ENCODE measurements at places on chromosomes 7 and 10.

GRCh38 chr10:89563861-89564478 is 28.6 kb upstream of the SLC16A12 start:
- DNase-seq, result no peak

GRCh38 chr7:127530148-127530547 is 55.2 kb downstream of the GCC1 start:
- no peak for DNase-seq

- DNase-seq, result no peak
Measured at GRCh38 chr7:28144266-28144665, 36.3 kb downstream of the JAZF1 start.

DNA sequence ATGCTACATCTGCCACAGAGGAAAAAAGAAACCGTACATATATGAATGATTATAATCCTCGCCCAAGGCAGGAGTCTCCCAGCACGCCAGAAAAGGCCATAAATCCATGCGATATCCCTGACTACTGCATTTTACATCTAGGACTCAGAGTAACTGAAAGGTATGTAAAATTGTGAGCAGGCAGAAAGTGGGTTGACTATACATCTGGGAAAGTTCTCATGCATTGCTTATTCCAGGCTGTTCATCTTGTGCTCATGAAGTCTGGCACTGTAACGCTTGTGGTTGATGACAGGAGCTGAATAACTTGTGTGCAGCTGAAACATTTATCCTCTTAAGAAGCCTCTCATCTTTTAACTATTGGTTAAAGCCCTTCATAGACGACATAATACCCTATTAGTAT is 193.4 kb upstream of the STEAP4 start:
- DNase-seq, result no peak

DNA sequence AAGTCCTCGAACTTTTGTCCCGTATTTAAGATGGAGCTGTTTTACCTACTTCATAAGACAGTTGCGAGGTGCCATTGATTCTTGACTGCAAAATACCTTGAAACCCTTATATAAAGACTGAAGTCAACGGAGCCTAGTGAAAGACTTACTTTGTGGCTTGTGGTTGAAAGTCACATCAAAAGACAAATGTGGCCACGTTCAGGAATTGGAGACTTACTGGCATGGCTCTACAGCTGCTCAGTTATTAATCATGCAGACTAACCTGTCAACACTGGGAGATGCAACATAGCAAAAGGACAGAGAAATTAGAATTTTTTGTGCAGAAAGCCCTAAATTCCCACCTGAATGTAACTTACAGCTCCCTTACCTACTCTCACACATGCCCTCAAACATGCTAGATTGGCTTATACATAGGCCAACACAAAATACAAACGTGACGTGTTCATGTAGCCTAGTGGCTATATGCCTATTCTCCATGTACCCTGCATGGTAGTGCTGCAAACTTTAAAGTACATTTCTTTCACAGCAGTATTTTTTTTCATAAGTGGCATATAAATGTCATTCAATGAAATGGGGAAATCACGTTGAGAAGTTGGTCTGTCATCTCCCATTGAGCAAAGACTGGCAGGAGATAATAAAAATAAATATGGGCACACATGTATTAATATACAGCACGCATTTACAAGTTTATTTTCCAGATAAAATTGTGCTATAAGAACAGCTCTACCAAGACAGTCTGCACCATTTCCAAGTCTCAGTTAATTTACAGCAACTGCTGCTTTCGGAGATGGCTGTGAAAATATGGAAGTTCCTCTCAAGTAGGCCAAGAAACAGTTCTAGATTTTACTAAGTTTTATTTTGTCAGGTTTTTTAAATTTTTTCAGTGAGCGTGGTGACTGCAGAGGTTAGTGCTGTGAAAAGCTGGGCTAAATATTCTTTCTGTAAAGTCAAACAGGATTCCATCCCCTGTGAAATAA is 170.4 kb upstream of the C7orf33 start:
- DNase-seq, result no peak

DNA sequence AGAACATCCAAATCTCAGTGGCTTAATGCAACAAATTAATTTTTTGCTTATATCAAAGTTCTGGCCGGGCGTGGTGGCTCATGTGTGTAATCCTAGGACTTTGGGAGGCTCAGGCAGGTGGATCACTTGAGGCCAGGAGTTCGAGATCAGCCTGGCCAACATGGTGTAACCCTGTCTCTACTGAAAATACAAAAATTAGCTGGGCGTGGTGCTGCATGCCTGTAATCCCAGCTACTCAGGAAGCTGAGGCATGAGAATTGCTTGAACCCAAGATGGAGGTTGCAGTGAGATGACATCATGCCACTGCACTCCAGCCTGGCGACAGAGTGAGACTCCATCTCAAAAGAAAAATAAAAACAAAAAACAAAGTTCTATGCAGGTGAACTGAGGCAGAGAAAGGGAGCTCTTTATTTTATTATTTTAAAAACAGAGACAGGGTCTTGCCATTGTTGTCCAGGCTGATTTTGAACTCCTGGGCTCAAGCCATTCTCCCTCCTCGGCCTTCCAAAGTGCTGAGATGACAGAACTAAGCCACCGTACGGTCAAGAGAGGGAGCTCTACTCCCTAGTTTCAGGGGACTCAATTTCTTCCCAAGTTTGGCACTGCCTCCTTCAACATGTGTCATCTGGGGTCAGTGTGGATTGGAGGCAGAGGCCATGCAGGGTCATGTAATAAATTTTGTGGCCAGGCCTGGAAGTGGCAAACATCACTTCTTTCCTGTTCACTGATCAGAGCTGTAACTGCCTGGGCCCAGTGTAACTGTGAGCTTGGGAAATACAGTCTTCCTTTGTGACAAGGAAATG is 2.4 kb downstream of the ADCK2 start:
- DNase-seq, result no peak

GRCh38 chr7:135976312-135977006 is 700 bp downstream of the MTPN start:
- DNase-seq, result no peak

- DNase-seq, result no peak
Measured at GRCh38 chr10:1036341-1036791, 10.7 kb upstream of the IDI2 start.

- no peak for DNase-seq
Measured at GRCh38 chr10:61795147-61795546, 106.4 kb upstream of the ARID5B start.

GRCh38 chr7:96414931-96415292 is 93.0 kb upstream of the SLC25A13 start:
- DNase-seq, result no peak

GRCh38 chr7:36129048-36129534 is 24.0 kb upstream of the EEPD1 start:
- DNase-seq, result peak; percentile 11

DNA sequence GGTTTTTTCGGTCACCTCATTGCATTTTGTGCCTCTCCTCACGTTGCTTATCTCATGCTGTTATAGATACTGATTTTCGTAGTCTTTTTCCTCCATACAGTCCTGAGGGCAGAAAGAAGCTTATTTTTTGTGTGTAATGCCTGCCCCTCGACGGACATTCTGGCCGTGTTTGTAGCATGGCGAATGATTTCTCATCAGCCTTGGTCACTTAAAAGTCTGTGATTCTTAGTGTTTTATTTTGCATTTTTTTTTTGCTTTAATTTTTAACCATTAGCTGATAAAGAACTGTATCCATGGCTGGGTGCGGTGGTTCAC is 469 bp upstream of the NOC3L start:
- no peak for DNase-seq

GRCh38 chr10:73983096-73984047 is 14.5 kb upstream of the VCL start:
- no peak for DNase-seq

DNA sequence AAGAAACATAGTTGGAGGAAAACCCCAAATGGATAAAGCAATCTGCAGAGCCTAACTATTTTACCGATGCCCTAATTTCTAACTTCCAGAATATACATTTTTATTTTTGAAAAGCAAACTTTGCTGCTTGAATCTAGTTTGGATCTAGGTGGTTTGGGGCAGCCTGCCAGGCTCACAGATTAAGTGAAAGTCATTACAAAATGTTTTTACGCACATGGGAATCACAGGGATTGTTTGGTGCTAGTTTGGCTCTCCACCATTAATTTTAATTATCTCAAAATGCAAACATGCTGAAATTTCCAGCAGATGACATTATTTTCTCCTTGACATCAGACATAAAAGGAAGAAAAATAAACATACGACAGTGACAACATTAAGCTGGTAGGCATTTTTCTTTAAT is 166.7 kb upstream of the INHBA start:
- DNase-seq, result no peak

DNA sequence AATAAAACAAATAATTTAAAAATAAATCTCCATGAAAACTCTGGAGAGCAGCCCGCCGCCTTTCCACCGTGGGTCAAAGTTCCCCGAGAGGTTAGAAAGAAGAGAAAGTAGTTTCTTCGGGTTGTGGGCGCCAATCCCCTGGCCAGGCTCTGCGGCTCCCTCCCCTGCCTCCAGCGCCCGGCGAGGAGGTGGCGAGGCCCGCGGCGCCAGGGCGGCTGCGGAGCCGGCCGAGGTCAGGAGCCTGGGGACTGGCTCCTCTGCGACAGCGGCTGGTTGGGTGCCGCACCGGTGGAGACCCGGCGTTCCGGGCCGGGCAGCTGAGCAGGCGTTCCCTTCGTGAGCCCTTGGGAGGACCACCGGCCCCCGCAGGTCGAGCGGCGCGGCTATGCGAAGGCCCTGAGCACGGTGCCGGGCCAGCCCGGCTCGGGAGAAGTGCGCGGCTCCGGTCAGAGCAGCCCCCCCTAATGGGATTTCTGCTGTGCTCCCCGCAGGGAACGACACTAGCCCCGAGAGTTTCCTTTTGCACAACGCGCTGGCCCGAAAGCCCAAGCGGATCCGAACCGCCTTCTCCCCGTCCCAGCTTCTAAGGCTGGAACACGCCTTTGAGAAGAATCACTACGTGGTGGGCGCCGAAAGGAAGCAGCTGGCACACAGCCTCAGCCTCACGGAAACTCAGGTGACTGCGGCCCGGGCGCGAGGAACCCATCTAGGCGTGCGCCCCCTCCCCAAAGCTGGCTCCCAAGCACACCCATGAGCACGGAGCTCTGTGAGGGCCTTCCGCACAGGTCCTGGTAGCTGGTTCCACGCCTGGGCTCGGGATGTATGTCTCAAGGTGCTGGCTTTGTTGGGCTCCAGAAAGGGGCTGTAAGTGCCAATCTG is 2.8 kb downstream of the EMX2 start:
- no peak for DNase-seq

GRCh38 chr10:96834120-96834519 is 2.0 kb downstream of the LCOR start:
- no peak for DNase-seq

GRCh38 chr7:111101856-111102646 is 11.1 kb downstream of the LRRN3 start:
- no peak for DNase-seq

DNA sequence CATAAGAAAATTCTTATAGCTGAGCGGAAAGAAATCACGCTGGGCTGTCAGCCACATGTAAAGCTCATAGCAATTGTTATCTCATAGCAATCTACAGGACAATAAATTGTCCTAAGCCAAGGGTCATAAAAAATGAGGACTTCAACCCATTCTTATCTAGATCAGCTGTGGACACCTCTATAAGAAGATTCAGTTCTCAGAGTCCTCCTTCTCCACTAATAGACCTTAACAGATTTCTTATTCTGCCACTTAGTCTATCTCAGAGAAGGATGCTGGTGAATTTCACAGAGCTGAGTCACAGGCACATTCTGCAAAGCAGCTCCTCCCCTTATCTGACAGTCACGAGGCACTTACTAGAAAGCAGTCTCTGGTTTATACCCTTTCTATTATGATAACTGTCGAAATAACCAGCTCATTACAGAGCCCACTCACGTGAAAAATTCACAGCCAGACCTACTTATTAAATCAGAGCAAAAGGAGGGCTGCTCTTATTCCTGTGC is 185.3 kb upstream of the PCLO start:
- DNase-seq, result peak; percentile 28

GRCh38 chr7:131249483-131249882 is 78.2 kb upstream of the MKLN1 start:
- no peak for DNase-seq
